Mucosa of gallbladder (tissue), 1 donor: ENCODE measurements at places on chromosomes 16 and 17. TPM values are rescaled to one million over a fixed set of nuclear protein-coding genes. Genes with fewer than 3 reads are reported as not detected.

- DNase-seq, result no peak
Measured at GRCh38 chr17:39995438-39995837, 14.8 kb downstream of the PSMD3 start.

Gene SULT1A4
- 4.7 TPM for total RNA-seq

- no peak for DNase-seq
Measured at GRCh38 chr16:60204181-60204580, 1470.1 kb upstream of the GOT2 start.

Gene PLXDC1
- 21.2 TPM for total RNA-seq

DNA sequence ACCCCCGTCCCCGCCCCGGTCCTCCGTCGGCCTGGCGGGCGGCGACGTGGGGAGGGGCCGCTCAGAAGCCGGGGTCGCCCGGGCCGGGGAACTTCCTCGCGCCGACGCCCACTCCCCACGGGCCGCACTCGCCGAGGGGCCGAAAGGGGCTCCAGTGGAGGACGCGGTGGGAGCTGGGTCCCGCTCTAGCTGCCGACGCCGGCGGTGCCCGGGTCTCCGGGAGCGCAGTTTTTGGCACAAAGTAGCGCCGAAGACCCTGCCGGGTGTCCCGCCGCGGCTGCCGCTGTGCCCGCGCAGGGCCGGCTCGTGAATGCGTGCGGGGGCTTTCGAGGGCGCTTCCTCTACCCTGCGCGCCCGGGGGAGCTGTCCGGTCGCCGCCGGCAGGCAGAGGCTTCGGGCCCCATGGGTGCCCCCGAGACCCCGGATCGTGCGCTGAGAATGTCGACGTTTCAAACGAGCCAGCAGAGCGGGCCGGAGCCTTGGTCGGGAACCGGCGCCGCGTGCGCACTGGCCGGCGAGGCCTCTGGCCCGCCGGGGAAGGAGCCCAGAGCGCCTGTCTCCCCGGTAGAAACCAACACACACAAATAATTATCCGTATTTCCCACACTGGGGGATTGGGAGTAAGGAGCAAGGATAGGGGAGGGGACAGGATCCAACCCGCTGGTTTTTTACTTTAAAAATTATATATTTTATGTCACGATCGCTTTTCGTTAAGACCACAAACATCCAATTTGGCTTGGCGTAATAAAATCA is 46.6 kb upstream of the SLC38A10 start:
- no peak for DNase-seq
